SK-N-DZ (cell line): ENCODE measurements at places on chromosomes 12 and 14.

DNA sequence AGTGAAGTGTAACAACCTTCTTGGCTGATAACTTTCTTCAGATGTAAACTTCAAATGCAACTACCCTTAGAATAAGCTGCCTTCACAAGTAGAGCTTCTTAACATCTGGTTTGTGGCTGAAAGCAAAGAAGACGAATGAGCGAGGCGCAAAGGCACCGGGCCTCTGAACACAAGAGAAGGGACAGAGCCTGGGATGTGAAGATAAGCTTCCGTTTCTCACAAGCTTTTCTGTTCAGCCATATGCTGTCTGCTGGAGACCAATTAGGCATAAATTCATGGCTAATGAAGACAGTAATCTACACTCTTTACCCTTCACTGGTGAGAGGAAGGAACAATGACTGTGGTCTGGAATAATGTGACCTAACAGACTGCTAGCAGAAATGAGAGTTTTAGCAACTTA lies 195.2 kb downstream of the ATXN7L3B start:
- peak; percentile 66 for DNase-seq

DNA sequence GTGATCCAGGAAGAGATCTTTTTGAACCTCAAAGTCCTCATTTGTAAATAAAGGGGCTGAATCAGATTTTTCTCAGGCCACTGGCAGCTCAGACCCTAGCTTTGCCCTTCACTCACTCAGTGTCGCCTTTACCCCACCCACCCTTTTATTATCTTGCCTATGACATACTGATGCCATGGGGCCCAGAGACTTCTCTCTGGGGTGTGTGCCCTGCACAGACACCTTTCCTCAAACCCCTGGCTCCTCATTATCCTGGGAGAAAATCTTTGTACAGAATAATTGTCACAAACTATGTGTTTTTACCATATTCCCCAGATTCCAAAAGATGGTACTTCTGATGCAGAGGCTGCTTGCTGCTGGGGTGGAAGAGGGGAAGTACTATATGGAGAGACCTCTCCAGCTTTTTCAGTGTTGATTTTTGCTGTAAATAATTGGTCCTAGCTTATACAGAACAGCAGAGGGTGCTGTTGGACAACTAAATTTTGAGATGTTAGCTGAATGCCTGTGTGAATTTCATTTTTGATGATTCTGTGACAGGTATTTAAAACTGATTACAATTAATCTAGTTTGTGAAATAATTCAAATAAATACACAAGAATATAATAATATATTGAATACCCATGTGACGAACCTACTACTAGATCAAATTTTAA lies 53.9 kb upstream of the DCD start:
- DNase-seq: peak; percentile 43

DNA sequence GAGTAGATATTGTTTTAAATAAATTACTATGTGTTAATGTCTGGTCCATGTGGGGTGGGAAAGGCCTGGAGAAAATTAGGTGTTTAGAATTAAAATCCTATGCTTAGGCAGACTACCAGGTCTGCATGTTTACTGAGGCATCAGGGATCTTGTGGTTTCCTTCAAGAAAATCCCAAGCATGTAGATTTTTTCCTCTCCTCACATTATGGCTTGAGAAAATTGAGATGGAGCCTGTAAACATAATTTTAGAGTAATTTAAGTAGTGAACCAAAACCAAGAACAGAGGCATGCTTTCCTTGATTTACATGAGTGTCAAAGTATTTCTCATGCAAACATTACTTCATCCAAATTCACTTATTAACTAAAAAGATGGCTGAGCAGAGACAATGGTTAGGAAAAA lies 823.7 kb downstream of the AACS start:
- DNase-seq: no peak

DNA sequence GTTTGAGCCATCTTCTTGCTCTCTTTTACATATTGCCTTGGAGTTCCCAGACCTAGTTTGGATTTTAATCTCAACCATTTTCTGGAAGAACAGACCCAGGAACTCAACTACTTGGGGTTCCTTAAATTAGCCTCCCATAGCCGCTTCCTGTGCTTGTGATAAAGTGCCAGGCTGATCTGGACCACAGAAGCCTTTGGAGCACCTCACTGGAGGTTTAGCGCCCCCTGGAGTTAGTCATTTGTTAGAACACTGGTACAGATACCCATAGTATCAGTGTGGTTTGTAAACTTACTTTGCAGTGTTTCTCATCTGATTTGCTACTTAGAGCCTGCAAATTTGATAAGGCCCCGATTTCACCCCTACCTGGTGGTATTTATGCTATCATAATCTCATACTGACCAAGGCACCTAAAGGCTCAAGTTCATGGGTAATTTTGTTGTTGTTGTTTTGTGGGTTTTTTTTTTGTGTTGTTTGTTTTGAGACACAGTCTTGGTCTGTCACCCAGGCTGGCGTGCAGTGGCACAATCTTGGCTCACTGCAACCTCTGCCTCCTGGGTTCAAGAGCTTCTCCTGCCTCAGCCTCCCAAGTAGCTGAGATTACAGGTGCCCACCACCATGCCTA lies 3.7 kb downstream of the UNC119B start:
- DNase-seq: peak; percentile 75

DNA sequence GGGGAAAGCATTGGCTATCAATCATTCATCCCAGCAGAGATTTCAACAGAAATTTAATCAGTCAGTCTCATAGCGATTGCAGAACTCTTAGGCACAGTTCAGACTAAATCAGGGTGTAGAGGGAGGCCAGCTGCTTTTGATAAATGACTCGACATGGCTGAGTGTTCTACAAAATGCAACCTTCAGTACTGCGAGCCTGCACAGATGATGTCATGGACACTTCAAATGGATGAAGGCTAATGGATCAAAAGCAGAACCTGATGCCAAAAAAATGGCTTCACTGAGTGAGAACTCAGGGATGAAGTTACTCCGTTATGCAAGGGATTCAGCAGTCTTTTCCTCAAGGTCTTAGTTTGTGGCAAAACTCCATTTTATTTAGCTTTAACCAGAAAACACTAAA lies 167.3 kb downstream of the DACT1 start:
- DNase-seq: peak; percentile 91

DNA sequence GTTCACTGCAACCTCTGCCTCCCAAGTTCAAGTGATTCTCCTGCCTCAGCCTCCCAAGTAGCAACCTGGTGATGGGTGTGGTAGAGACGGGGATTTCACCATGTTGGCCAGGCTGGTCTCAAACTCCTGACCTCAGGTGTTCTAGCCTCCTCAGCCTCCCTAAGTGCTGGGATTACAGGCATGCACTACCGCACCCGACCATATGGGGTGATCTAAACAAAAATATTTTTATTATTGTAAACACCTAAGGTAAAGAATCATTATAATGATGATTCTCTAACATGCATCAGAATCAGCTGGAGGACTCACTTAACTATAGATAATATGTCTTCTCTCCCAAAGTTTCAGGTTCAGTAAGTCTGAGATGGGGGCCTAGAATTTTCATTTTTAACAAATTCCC lies 96.2 kb upstream of the ALG10 start:
- DNase-seq: no peak

GRCh38 chr12:28065889-28066630 lies 93.5 kb upstream of the PTHLH start:
- no peak for DNase-seq

DNA sequence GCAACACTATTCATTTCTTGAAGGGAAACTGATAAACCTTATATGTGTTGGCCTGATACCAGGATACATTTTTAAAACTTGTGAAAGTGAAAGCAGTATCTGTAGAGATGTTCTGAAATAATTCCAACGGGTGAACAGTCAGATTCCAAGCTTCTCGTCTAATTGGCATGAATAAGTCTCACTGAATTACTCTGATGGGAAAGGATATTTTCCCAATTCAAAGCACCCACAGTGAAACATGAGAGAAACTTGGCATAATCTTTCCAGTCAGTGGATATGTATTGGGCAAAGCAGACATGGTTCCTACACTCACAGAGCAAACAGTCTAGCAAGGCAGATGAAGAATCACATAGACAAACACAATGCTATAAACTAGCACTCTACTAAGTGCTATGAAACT lies 413.1 kb downstream of the MED13L start:
- DNase-seq: no peak

DNA sequence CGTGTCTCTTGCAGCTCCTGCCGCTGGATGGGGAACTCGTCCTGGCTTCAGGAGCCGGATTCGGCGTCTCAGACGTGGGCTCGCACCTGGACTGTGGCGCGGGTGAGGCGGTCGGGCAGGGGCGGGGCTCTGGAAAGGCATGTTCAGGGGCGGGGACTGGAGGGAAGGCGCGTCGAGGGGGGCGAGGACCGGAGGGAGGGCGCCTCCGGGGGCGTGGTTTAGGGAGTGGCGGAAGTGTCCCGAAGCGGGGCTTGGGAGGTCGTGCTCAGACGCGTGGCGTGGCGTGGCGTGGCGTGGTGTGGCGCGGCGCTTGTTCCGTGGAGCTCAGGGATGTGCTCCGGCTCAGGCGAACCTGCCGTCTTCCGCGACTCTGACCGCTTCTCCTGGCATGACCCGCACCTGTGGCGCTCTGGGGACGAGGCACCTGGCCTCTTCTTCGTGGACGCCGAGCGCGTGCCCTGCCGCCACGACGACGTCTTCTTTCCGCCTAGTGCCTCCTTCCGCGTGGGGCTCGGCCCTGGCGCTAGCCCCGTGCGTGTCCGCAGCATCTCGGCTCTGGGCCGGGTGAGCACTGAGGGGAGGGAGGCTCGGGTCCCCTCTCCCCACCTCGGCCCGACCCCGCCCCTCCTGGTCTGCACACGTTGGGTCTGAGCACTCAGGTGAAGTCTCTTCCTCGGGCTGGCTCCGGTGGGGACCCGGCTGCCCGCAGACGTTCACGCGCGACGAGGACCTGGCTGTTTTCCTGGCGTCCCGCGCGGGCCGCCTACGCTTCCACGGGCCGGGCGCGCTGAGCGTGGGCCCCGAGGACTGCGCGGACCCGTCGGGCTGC lies 6.2 kb downstream of the AMN start:
- peak; percentile 46 for DNase-seq

DNA sequence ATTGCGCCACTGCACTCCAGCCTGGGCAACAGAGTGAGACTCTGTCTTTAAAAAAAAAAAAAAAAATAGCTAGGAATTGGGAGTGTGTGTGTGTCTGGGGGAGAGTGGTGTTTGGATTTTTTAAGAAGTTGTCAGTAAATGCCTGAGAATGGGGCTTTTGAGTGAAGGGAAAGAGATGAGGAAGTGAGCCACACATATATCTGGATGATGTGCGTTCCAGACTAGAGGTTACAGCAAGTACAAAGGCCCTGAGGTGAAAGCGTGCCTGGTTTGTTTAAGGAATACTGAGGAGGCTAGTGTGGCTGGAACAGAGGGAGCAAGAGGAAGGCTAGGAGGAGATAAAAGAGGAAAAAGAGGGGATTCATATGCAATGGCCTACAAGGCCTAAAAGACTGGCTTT lies 70.0 kb downstream of the PAPLN start:
- no peak for DNase-seq

- no peak for DNase-seq
Measured at GRCh38 chr12:124381456-124382296, 86.8 kb downstream of the RFLNA start.

DNA sequence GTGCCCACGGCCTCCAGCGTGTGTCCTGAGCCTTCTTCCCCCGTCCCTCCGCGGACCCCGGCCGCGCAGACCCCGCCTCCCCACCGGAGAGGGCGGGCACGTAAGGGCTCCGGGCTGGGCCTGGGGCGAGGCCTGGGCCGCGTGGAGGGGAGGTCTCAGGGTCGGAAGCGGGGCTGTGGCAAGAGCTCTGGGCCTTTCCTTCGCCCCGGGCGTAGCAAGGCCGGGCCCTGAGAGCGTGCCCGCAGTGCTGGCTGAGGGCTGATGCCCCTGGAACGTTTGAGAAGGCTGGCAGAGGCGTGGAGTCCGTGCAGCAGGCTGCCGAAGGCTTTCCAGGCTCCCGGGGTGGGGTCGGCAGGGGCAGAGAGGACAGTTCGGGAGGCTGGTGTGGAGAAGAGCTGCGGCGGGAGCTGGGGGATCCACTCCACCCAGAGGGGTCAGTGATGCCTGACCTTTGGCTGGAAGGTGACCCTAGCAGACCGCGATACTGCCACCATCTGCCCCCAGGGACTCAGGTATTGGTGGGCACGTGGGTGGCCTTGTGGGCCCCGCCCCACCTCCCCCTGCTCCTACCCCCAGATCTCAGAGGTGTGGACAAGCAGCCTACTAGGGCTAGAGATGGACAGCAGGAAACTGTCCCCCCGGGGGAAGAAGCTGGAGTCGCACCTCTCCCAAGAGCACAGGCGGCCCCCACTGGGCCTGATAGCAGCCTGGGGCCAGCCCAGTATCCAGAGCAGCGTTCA lies 558 bp downstream of the TEX22 start:
- DNase-seq: peak; percentile 62

DNA sequence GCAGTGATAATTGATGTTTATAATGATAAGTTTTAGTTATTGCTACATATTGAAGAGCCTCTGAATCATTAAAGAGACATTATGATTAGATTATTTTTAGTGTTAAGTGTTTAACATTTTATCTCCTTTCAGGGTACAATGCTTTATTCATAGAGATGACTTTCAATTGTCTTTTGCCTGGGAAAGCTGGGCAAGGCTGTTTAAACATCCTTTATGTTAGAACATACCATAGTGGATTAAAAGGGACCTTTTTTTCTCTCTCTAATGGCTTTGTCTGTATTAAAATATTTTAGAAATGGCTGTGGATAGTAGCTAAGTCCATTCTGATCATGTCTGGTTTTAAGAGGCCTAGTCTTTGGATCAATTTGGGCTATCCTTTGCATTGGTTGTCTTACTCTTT lies 427.5 kb upstream of the MIS18BP1 start:
- no peak for DNase-seq

DNA sequence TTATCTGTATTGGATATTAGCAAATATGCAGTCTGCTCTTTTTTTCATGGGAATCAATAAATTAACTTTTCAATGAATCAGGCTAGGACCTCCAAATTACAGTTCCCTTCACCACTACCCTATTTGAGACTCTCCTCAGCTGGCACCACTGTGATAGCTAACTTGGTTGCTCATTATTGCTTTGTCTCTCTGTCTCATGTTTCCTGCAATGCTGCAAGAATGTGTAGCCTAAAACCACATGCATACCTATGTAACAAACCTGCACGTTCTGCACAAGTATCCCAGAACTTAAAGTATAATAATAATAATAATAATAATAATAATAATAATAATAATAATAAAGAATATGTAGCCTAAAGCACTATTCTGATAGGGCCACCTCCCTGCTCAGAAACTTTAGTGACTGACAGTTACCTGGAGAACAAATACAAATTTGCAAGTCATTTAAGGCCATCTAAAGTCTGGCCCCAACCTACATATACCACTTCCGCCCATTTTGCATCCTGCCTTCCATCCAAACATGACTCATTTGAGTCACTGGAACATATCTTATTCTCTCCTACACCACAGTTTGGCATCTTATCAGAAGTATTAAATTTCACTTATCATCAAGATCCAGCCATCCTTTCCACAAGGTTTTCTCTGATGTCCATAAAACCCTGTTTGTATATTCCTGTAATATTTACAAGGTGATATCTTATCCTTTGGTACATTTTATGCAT lies 215.1 kb downstream of the LRRK2 start:
- DNase-seq: peak; percentile 13

DNA sequence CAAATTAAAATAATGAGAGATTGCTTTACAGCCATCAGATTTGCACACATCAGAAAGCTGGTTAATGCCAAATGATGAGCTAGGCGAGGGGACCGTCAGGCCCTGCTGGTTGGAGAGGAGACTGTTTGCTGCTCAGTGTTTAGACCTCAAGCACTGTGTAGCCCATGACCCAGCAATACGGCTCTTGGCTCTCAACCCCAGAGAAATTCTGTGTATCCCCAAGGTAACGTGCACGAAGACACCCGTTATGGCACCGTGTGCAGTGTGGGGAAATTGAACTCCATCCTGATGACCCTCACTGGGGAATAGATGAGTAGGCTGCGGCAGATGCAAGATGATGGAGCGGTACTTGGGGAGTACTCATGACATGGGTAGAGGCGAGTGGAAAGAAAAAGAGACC lies 55.7 kb downstream of the EID3 start:
- DNase-seq: no peak
